ENCODE measurements at places on chromosomes 3 and 15. TPM values are rescaled to one million over a fixed set of nuclear protein-coding genes. Genes with fewer than 3 reads are reported as not detected.

DNA sequence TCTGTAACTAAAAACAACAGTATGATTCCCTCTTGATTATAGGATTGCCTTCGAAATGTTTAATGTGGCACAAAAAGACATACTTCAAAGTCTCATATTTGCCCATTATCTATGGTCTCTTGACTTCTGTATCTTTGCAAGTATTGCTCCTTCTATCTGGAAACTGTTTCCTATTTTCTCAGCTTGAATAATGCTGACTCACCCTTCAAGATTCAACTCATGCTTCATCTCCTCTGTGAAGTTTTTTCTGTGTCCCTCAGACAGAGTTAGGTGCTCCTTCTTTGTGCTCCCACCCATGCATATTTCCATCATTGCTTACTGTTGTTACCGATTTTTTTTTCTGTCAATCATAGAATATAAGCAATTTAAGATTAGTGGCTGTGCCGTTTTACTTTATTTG, 192.8 kb upstream of the ROBO1 start:
- H3K27me3 ChIP-seq, result no peaks in the 10 kb centered on the region
- no peak overlapping the region for H3K4me3 ChIP-seq
- DNase-seq, result no peak
- H3K36me3 ChIP-seq, result no peaks in the 10 kb centered on the region
- no peak overlapping the region for H3K27ac ChIP-seq

GRCh38 chr3:173624086-173624485, 226.5 kb downstream of the NLGN1 start:
- no peak for DNase-seq
- no peak overlapping the region for H3K27ac ChIP-seq
- no peaks in the 10 kb centered on the region for H3K27me3 ChIP-seq
- H3K4me1 ChIP-seq, result no peaks in the 10 kb centered on the region
- H3K4me3 ChIP-seq, result no peak overlapping the region

DNA sequence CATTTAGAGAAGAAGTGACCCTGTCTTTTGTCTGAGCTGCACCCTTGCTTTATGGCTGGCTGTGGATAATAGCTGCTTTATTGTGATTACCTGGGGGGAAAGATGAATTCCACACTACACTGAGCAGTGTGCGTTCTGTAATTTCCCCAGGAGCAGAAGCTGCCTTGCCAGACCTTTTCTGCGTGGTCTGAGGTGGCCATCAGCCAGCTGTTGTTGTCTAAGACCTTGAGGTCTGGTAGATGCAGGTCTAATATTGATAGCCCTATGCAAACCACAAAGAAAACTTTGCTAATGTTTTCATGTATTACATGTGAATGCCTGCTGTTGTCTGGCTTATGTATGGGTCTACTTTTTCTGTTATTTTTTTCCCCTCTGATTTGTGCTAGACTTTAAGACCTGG, 144.6 kb downstream of the THSD4 start:
- no peak for DNase-seq
- no peak overlapping the region for H3K4me3 ChIP-seq
- H3K4me1 ChIP-seq, result no peaks in the 10 kb centered on the region
- no peaks in the 10 kb centered on the region for H3K27me3 ChIP-seq
- H3K27ac ChIP-seq, result no peak overlapping the region

Gene ARRDC4
- total RNA-seq, result 5.7 TPM

GRCh38 chr3:179324270-179324754, 1.5 kb downstream of the ZNF639 start:
- no peaks in the 10 kb centered on the region for H3K27me3 ChIP-seq
- H3K4me1 ChIP-seq, result peaks cover 25% of the 10 kb centered on the region
- peak overlapping the region; percentile 80 for H3K4me3 ChIP-seq
- H3K36me3 ChIP-seq, result peaks cover 33% of the 10 kb centered on the region
- H3K27ac ChIP-seq, result peak overlapping the region; percentile 60

DNA sequence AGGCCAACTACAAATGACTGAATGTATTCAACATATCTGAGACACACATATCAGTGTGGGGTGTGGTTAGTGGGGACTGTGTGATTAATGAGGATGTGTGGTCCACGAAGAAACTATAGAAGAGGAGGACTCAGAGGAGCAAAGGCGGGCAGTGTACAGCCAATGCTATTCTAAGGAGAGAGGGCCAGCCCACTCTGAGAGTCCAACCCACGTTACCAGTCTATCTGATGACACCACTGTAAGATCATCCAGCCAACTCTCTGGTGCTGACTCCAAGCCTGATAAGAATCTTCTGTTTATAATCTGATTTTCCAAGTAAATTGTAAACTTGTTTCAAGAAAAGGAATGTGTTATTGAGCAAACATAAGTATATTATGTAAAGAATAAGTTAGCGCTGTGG, 47.2 kb downstream of the MCF2L2 start:
- peaks cover 63% of the 10 kb centered on the region for H3K4me1 ChIP-seq
- no peak overlapping the region for H3K27ac ChIP-seq
- H3K36me3 ChIP-seq, result no peaks in the 10 kb centered on the region
- no peak overlapping the region for H3K4me3 ChIP-seq
- peak; percentile 46 for DNase-seq
- no peaks in the 10 kb centered on the region for H3K27me3 ChIP-seq

DNA sequence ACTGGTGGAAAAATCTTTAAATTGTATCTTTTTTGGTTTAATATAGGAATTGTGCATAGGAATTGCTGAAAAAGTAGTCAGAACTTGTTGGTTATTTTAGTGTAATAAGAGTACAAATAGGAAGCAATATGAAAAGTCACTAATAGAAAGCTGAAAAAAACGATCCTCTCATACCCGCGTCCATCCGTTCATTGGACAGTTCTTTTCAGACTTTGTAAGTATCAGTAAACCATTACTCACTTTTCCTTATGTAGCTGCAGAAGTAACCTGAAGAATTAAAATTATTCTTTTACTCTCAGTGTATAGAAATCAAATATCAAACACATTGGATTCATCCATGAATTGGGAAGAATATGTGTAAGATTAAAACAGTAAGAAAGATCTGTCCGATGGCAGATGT, 4.4 kb downstream of the FNDC3B start:
- H3K4me1 ChIP-seq, result peaks cover 66% of the 10 kb centered on the region
- no peaks in the 10 kb centered on the region for H3K27me3 ChIP-seq
- peaks cover 66% of the 10 kb centered on the region for H3K36me3 ChIP-seq
- H3K4me3 ChIP-seq, result peak overlapping the region; percentile 63

Gene PDCD10
- 84.6 TPM for total RNA-seq

DNA sequence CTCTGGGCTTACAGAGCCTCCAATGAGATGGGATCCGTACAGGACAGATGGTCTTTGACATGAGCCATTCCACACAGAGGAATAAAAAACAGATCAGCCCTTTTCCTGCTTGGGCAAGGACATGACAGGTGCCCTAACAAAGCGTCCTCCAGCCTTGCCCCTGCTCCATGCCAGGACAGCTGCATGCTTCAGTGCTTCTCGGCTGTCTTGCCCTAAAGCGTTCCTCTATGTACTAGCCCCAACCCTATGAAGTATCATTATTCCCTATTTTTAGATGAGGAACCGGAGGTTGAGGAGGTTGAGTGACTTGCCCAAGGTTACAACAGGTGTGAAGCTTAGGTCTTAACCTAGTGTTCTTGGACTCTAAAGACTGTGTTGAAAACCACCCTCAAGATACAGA, 10.5 kb downstream of the POMGNT2 start:
- H3K4me3 ChIP-seq, result no peak overlapping the region
- no peaks in the 10 kb centered on the region for H3K4me1 ChIP-seq
- DNase-seq, result no peak
- no peak overlapping the region for H3K27ac ChIP-seq
- no peaks in the 10 kb centered on the region for H3K27me3 ChIP-seq

Gene SCN5A
- total RNA-seq, result 4.7 TPM

Measured in PC-9 (cell line).